Esophagus squamous epithelium (tissue), 5 donors: ENCODE measurements at places on chromosomes 12 and 14.

GRCh38 chr12:20212658-20213555, 155.4 kb upstream of the PDE3A start:
- DNase-seq: peak; percentile 8

- DNase-seq: no peak
Observed at GRCh38 chr14:55138091-55138490, 9.0 kb downstream of the LGALS3 start.

- no peak for DNase-seq
Observed at GRCh38 chr14:20116748-20117147, 6.2 kb downstream of the OR4K17 start.

GRCh38 chr12:5036031-5036430, 7.6 kb upstream of the KCNA5 start:
- DNase-seq: no peak

GRCh38 chr12:52907092-52907810, 2.4 kb upstream of the KRT8 start:
- DNase-seq: no peak

DNA sequence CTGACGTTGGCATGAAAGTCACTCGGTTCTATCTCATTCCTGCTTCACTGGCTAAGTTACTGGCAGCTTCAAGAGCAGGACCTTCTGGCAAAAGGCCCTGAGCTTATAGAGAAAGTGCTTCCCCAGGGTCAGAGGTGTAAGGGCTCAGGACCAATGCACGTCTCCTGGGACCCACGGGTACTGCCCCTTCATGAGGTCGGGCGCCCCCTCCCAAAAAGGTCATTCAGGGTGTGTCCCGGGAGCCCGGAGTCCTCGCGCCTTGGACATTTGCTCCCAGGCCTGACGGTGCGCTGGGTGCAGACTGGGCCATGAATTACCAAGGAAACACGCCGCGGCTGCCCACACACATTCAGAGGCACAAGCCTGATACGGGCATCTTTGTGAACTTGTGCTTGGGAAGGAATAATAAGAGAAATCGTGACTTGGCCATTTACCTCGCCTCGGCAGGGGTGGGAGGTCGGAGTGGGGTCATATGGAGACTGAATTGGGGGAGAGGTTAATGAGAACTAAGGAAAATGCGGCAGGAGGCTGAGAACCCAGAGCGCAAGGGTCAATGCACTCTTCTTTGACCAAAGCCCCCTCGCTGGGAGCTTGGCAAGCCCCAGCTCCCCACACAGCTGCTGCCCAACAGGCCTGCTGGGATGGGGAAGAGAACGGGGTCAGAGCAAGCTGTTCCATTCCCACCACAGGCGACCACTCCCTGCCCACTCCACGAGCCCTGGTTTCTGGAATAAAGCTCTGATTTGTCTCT, 15.7 kb upstream of the SLC6A12 start:
- no peak for DNase-seq

GRCh38 chr12:57452181-57452936, 2.7 kb upstream of the INHBE start:
- DNase-seq: no peak

- no peak for DNase-seq
Observed at GRCh38 chr14:20601522-20601921, 10.3 kb upstream of the RNASE12 start.

DNA sequence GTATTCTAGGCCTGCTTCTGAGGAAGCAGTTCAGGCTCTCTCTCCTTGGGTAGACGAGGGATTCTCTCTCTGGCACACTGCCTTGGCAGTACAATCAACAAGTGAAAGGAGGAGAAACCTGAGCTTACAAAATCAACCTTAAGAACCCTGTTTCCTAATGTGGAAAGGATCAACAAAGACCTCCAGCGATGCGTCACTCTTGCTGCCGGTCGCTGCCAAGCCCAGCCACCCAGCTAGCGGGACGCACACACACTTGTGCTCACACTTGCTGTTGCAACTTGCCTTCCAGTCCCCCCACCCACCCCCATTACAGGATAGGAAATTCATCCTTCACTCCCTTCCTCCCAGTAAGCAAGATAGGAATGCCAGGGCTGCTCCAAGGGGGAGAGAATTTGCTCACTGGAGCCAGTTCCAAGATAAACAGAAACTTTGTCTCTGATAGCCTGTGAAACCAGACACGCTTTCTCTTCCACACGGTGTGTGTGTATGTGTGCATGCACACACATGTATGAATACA, 144.3 kb downstream of the BCL11B start:
- no peak for DNase-seq

GRCh38 chr12:45259675-45260074, 43.8 kb downstream of the ANO6 start:
- no peak for DNase-seq

DNA sequence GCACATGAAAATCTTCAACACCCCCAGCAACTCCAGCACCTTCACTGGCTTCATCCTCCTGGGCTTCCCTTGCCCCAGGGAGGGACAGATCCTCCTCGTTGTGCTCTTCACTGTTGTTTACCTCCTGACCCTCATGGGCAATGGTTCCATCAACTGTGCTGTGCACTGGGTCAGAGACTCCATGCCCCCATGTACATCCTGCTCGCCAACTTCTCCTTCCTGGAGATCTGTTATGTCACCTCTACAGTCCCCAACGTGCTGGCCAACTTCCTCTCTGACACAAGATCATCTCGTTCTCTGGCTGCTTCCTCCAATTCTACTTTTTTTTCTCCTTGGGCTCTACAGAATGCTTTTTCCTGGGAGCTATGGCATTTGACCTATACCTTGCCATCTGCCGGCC, 11.5 kb upstream of the OR11G2 start:
- no peak for DNase-seq

DNA sequence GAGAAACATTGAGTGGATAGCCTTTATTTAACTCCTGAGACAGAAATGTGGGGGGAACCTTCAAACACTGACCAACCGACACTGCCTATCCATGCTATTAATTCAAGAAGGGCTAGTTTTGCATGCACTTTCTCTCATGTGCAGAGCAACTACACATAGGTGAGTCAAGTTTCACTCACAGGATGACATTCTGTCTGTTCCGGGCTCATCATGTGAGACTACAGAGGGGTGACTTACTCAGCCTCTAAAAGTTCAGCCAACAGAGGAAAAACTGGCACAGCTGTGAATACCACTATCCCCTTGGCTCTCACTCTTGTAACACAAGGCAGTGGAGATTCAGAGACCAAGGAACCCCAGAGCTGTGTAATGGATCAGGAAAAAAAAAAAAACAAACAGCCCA, 13.3 kb downstream of the BEST3 start:
- no peak for DNase-seq

DNA sequence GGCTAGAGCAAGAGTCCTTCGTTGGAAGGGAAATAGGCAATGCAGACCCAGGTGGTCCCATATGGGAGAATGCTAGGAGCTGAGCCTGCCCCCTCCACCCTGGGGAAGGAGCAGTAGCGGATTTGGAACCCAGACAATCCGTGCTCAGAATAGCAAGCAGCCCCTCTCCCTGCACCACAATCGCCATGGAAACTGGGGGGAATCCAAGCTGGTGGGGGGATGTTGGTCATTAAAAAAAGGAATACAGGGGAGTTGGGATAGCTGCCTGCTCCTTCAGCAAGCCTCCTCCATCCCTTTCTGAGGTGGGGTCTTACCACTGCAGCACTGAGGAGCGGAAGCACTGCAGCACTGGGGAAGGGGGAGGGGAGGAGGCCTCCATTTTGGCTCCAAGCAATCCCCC, 2.9 kb downstream of the RND1 start:
- no peak for DNase-seq

DNA sequence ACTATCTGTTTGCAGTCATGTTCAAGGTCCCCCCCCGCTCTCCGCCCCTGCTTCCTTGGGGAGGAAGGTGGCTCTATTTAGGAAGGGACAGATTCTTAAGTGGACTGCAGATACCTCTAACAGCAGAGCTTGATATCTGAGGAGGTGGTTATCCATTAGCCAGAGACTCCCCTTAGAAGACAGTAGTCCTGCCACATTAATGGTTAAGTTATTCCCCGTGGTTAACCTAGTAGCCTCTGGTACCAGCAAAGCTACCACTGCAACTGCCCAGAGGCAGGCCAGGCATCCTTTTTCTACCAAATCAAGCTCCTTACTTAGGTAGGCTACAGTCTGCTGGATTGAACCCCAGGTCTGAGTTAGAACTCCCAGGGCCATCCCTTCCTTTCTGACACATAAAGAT, 162.1 kb upstream of the AVPR1A start:
- DNase-seq: no peak

GRCh38 chr12:124422570-124423523, 128.0 kb downstream of the RFLNA start:
- no peak for DNase-seq

GRCh38 chr12:18643681-18644080, 94.1 kb downstream of the PLCZ1 start:
- no peak for DNase-seq

- DNase-seq: no peak
Observed at GRCh38 chr14:88983755-88984154, 159.3 kb downstream of the TTC8 start.

DNA sequence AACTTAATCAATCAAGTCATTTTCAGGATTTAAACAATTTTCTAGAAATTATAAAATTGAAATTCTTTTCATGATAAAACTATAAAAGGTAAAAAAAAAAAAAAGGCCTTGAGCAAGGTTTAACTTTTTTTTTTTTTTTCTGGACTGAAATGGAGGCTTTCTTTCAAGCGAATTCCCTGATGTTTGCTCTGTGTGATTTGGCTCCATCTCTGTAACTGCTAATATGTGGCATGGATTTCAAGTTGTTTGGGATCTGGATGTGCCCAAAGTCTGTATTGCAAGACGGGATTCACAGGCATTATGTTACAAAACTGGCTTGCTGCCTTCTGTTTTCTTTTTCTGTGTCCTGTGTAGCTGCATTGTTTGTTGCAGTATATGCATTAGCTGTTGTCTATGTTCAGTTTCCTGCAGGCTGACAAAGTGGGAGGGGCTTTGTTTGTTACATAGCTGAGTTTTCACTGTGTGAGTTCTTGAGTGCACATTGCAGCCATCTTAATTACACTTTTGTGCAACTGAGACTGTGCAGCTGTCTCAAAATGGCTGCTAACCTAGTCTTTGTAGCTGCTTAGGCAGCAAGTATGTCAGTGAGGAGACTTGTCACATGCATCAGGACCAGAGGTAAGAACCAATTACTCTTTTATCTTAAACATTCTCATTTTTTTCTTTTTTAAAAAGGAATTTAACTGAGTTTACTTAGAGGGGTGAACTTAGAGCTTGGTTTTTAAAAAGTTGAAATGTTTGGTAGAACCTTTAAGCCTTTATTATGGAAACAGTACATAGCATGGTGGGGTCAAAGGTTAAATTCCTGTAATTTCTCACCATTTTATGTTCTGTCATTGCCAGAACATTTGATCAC, 19.5 kb downstream of the ATF7IP start:
- DNase-seq: no peak

- DNase-seq: no peak
Observed at GRCh38 chr12:42483521-42483790, 106.1 kb downstream of the PRICKLE1 start.

- DNase-seq: no peak
Observed at GRCh38 chr12:40827683-40828592, 135.7 kb downstream of the CNTN1 start.

- no peak for DNase-seq
Observed at GRCh38 chr14:65229748-65230728, 127.7 kb upstream of the MAX start.

DNA sequence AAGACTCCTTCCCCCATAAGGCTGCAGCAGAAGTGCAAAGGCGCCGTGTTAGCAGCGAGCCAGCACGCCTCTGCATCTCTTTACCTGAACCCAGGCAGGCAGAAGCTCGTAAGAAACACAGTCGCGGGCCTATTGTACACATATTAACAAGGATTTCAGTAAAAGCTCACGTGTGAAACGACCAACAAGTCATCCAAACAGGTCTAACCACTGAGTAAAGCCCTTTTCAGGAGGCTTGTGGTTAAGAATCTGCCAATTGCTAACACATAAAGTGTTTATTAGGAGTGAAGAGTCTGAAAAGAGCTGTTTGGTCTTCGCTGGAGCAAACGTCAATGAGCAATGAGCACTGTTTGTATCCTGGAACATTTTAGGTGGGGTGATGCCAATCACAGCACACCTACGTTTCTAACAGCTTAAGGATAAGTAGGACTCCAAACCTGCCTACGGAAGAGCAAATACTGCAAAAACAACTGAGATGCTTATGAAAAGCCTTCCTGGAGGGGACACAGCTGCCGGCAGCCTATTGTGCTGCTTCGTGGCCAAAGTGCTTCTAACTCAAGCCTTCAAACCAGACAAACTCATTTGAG, 43.1 kb downstream of the PRKAB1 start:
- DNase-seq: no peak

DNA sequence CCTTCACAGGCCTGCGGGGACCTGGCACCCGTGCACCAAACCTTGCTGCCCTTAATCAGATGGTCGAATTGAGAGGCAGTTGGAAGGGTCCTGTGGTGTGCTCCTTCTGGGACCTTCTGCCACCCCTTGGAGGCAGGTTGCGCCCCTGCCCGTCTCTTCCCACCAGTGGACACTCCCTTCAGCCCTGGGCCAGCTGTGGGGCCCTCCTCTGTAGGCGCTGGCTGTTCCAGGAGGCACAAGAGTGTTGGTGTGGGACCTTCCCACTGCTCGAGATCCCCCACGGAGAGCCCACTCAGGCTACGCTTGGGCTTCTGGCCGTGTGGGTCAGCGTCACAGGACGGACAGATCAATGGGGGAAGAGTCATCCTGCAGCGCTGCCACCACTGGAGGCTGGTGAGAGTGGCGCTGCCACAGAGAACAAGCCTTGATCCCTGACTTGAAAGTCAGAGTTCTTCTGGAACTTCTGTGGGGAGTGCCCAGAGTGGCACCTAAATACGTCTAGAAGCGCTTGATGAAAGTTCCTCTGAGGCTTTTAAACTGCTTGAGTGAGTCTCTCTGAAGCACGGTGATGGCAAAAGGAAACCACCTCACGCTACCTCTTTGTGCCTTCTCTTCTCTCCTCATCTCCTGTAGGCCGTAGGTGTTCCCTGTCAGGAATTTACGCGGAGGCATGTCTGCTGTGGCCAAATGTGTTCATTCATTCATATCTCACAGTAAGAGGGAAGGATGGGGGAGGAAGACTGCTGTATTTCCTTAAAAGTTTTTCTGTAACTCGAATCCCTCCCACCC, 48.3 kb downstream of the TRAF3 start:
- no peak for DNase-seq

- DNase-seq: no peak
Observed at GRCh38 chr14:102201776-102202175, 62.1 kb downstream of the WDR20 start.

DNA sequence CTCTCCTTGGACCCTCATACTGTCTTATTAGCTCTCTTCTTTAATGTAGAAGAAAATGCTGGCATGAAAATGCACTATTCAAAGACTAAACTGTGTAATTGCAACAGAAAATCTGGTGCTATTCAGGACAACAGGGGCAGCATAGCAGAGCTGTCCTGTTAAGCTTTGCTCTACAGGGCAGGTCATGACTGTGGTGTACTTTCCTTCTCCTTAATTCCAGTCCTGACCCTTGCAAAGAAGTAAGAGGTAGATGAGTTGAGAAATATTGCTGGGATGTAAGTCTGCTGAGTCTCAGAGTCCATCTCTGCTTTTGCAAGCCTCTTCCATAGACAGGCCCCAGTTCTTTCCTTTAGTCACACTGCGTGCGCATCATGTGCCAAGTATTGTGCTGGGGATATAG, 52.6 kb upstream of the STK38L start:
- no peak for DNase-seq
